HuH-7.5 (cell line): ENCODE measurements at places on chromosomes 4 and X.

DNA sequence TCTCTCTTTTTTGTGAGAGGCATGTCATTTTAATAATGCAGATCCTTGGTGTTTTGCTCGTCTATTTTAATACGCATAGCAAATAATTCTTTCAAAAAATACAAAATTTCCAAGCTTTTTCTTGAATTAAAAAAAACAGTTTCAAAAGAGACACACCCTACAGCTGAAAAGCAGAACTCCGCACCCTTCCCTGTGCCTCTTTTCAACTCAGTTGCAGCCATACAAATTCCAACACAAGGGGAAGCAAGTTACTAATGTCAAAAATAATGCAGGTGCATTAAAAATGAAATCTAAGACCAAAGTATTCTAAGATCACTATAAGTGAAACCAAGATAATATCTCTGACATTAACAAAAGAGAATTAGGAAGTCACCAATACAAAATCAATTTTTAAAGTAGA lies 66.6 kb downstream of the NR3C2 start:
- DNase-seq: no peak

GRCh38 chr4:83112231-83112630 lies 2.3 kb downstream of the PLAC8 start:
- DNase-seq: no peak

GRCh38 chr4:106569146-106570031 lies 200.8 kb upstream of the GIMD1 start:
- DNase-seq: no peak

GRCh38 chr4:109999585-109999912 lies 86.9 kb downstream of the EGF start:
- no peak for DNase-seq

GRCh38 chrX:45842926-45843315 lies 642.2 kb upstream of the DIPK2B start:
- no peak for DNase-seq
